ENCODE measurements at places on chromosomes 7 and 10.

DNA sequence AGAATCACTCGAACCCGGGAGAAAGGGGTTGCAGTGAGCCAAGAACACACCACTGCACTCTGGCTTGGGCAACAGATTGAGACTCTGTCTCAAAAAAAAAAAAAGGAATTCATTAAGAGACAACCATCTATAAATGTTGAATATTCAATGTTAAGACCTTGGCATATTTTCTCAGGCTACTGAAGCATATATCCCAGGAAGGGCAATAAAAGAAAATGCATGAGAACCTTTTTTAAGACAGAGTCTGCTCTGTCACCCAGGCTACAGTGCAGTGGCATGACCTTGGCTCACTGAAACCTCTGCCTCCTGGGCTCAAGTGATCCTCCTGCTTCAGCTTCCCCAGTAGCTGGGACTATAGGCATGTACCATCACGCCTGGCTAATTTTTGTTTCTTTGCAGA lies 165.0 kb downstream of the JMJD1C start:
- no peak for DNase-seq
- H3K36me3 ChIP-seq, result no peaks in the 10 kb centered on the region
- no peaks in the 10 kb centered on the region for H3K27me3 ChIP-seq

DNA sequence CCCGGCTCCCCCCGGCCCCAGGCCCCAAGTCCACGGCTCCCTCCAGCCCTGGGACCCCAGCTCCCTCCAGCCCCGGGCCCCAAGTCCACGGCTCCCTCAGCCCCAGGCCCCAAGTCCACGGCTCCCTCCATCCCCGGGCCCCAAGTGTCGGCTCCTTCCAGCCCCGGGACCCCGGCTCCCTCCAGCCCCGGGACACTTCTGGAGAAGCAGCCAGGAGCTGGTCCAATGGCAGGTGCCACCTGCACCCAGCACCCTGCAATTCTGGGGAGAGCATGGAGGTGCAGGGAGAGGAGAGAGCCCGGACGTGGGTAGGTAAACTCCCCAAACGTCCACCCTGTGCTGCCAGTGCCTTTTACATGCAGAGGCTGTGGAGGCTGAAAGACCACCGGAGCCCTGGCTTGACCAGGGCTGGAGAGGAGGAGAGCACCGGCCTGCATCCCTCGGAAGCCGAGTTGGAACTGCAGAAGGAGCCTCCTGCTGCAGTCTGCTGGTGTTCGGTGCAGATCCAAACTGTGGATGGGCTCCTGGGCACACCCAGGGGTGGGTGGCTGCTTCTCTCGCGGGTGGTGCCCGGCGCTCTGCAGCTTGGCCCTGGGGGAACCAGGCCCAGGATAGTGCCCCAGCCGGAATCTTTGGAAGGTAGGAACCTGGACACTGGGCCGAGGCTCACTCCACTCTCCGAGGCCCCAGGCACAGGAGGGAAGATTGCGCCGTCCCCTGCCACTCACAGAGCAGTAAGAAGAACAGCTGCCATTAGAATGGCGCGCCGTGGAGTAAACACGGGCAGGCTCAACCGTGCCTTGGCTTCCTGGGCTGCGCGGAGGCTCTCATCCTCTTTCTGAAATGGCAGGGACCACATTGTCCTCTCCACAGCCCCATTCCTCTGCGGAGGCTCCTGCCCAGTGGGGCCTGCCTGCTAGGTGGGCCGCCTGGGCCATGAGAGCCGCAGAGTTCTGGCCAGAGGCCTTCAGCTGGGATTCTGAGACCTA lies 14.7 kb downstream of the SHH start:
- peaks cover 3% of the 10 kb centered on the region for H3K4me1 ChIP-seq
- H3K27ac ChIP-seq, result no peak overlapping the region
- DNase-seq, result no peak

- H3K36me3 ChIP-seq, result peaks cover 6% of the 10 kb centered on the region
- H3K27ac ChIP-seq, result no peak overlapping the region
- H3K4me3 ChIP-seq, result no peak overlapping the region
- no peak for DNase-seq
- no peaks in the 10 kb centered on the region for H3K4me1 ChIP-seq
- no peaks in the 10 kb centered on the region for H3K27me3 ChIP-seq
Observed at GRCh38 chr10:14860791-14861190, 17.9 kb upstream of the SUV39H2 start.

DNA sequence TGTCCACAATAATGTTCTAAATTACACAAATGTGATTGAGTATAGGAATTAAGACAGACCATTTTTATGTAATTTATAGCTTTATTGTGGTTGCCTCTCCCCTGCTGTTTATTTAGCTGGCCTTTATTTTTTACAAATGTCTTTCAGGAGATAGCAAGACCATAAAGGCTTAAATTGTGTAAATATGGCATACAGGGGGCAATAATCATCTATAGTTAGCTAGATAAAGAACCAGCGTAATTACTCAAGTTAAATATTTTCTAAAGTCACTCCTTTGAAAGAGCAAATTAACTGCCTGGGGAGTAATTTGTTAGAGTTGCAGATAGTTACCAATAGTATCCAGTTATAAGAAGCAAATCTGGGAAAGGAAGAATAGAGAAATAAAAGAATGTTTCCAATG lies at the start of gene MALRD1:
Gene MALRD1, plus strand, starts transcription at position 313 of the 400 bp plus-strand sequence. CDS start 138 bp downstream, outside the sequence.
- H3K4me1 ChIP-seq, result no peaks in the 10 kb centered on the region
- no peak for DNase-seq
- H3K27ac ChIP-seq, result no peak within 1 kb of the TSS

DNA sequence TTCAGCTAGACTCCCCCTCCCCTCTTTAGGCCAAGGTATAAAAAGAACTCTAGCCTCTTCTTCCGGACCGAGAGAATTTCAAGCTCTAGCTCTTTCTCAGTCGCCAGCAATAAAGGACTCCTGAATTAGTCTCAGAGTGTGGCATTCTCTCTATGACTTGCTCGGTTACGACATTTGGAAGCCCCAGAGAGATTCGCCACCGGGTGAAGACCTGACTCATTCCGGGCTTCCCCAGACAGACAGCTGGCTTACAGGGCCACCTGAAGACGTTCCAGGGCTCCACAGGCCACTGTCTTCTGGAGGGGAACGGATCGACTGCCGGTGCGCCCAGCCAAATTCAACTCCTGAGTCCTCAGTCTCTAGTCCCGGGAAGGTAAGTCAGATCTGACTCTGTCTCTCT lies at the start of gene AKR1B15:
Gene AKR1B15, plus strand, starts transcription at position 234 of the 400 bp plus-strand sequence. CDS start 15,510 bp downstream, outside the sequence.
- H3K27ac ChIP-seq, result no peak within 1 kb of the TSS
- no peaks in the 10 kb centered on the region for H3K36me3 ChIP-seq
- H3K27me3 ChIP-seq, result no peaks in the 10 kb centered on the region
- H3K4me1 ChIP-seq, result no peaks in the 10 kb centered on the region

- H3K27ac ChIP-seq, result no peak overlapping the region
- H3K27me3 ChIP-seq, result no peaks in the 10 kb centered on the region
- no peak for DNase-seq
- no peak overlapping the region for H3K4me3 ChIP-seq
- no peaks in the 10 kb centered on the region for H3K36me3 ChIP-seq
- H3K4me1 ChIP-seq, result peaks cover 2% of the 10 kb centered on the region
Observed at GRCh38 chr10:44989597-44990301, 11.0 kb upstream of the ZNF22 start.

GRCh38 chr7:106089647-106090046 lies 22.5 kb downstream of the SYPL1 start:
- DNase-seq, result no peak
- no peaks in the 10 kb centered on the region for H3K27me3 ChIP-seq
- no peak overlapping the region for H3K27ac ChIP-seq
- no peak overlapping the region for H3K4me3 ChIP-seq
- H3K36me3 ChIP-seq, result peaks cover 9% of the 10 kb centered on the region

- H3K27me3 ChIP-seq, result no peaks in the 10 kb centered on the region
- H3K27ac ChIP-seq, result no peak overlapping the region
- DNase-seq, result no peak
- H3K36me3 ChIP-seq, result no peaks in the 10 kb centered on the region
- no peaks in the 10 kb centered on the region for H3K4me1 ChIP-seq
- no peak overlapping the region for H3K4me3 ChIP-seq
Observed at GRCh38 chr7:140577651-140578050, 63.0 kb downstream of the DENND2A start.

GRCh38 chr7:32034052-32034451 lies 36.2 kb downstream of the PDE1C start:
- no peak for DNase-seq
- no peaks in the 10 kb centered on the region for H3K36me3 ChIP-seq
- no peaks in the 10 kb centered on the region for H3K4me1 ChIP-seq
- no peak overlapping the region for H3K27ac ChIP-seq
- H3K27me3 ChIP-seq, result no peaks in the 10 kb centered on the region

DNA sequence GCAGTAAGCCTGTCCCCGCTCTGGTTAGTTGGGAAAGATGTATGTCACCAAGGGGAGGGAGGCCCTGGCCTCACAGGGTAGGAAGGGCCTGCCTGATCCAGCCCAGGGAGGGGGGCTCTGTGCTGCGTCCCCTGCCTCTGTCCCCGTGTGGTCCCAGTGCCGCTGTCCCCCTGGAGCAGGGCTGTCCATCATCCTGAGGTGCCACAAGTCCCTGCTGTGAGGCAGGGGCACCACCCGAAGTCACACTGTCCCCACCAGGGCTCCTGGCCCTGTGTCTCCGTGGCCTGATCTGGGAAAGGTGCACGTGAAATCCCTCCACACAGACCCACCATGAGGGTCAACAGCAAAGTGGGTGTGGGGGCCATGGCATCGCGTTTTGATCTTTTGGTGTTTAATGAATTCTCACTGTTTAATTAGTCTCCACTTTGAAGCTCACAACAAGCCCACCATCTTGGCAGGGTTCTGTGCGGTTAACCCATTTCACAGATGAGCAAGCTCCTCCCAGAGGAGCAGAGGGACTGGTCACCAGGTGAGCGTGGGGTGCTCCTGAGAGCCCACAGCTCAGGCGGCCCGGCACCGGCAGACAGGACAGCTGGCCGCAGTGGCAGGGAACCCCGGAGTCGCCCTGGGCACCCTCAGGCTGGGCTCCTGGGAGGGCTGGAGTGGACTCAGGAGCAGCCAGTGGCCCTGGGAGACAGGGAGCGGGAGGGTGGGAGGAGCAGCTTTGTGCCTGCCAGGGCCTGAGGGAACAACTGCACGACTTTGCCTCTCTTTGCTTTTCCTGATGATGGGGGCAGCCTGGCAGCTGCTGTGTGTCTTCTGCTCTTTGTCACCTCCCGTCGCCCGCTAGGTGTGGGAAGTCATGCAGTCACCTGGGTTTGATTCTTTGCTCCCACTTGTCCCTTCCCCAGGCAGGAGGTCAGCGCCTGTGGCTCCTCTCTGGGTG lies 12.0 kb upstream of the CRYGN start:
- no peak for DNase-seq
- peaks cover 4% of the 10 kb centered on the region for H3K4me1 ChIP-seq
- no peak overlapping the region for H3K4me3 ChIP-seq
- H3K27me3 ChIP-seq, result no peaks in the 10 kb centered on the region
- H3K36me3 ChIP-seq, result no peaks in the 10 kb centered on the region

DNA sequence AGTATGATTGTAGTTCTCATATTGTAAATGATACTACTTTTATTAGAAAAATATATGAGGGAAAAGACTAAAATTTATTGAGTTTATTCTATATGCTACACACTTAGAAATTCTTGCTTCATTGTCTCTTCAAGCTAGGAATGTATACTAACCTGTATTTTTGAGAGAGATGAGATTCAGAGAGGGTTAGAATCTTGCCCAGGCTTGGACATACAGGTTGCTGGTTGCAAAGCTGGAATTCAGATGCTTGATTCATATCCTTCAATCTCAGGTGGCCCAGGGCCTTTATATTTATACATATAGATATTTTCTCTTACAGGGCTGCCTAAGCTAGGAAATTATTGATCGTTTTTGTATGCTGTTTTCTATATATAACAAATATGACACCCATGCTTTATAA lies 324.2 kb downstream of the CDK14 start:
- no peaks in the 10 kb centered on the region for H3K4me1 ChIP-seq
- no peaks in the 10 kb centered on the region for H3K27me3 ChIP-seq
- no peak overlapping the region for H3K4me3 ChIP-seq
- no peaks in the 10 kb centered on the region for H3K36me3 ChIP-seq

DNA sequence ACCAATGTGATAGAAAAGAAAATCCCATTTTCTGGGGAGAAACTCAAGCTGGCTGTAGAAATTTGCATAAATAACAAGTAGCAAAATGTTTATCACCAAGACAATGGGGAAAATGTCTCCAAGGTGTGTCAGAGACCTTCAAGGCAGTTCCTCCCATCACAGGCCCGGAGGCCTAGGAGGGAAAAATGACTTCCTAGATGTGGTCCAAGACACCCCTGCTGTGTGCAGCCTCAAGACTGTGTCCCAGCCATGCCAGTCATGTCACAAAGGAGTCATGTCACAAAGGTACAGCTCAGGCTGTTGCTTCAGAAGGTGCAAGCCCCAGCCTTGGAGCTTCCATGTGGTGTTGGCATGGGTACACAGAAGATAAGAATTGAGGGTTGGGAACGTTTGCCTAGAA lies 33.7 kb upstream of the THSD7A start:
- no peaks in the 10 kb centered on the region for H3K36me3 ChIP-seq
- DNase-seq, result no peak
- no peak overlapping the region for H3K4me3 ChIP-seq
- no peak overlapping the region for H3K27ac ChIP-seq
- no peaks in the 10 kb centered on the region for H3K4me1 ChIP-seq

DNA sequence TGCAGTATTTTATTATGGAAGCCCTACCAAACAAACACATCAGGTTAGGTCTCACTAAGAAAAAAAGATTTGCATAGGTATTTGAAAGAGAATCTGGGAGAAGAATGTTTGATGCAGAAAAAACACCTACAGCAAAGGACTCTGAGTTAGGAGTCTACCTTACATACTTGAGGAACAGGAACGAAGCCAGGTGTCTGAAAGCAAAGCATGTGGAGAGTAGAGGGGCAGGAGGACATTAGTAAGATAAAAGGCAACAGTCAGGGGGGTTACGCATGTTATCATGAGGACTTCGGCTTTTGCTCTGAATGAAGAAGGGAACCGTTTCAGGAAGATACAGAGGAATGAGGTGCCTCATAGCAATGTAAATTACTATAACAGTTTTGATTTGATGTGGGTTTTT lies 87.9 kb upstream of the PTER start:
- no peak overlapping the region for H3K4me3 ChIP-seq
- H3K36me3 ChIP-seq, result no peaks in the 10 kb centered on the region
- H3K4me1 ChIP-seq, result no peaks in the 10 kb centered on the region
- no peaks in the 10 kb centered on the region for H3K27me3 ChIP-seq
- DNase-seq, result no peak

DNA sequence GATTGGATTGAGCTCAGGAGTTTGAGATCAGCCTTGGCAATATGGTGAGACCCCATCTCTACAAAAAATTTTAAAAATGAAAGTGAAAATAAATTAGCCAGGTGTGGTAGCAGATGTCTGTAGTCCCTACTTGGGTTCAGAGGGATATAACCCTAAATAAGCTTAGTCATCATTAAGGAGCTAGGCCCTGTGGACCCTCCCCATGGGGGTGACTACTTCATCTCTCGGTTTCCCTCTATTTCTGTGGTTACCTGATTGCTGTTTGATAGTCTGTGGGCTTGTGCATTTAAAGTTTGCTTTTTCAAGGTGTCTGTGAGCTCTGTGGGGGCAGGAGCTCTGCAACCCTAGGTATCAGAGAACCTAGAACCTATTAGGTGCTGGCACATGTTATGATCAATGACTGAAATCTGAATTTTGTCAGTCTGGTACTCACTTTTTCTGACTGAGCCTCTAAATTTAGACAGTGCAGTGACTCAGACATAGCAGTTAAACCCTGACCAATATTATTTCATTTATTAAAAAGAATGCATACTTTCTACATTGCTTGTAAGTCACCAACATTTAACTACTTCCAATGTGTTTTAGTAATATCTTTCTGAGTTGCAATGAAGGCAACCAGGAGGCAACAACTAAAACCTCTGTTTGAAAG lies 8.1 kb upstream of the CUZD1 start:
- peaks cover 8% of the 10 kb centered on the region for H3K36me3 ChIP-seq
- no peak for DNase-seq
- no peaks in the 10 kb centered on the region for H3K27me3 ChIP-seq
- H3K4me3 ChIP-seq, result no peak overlapping the region
- H3K27ac ChIP-seq, result no peak overlapping the region
- no peaks in the 10 kb centered on the region for H3K4me1 ChIP-seq

Data from CD4-positive, alpha-beta memory T cell (primary cell).